Caco-2 (cell line): ENCODE measurements at places on chromosomes 13 and 19. TPM values are rescaled to one million over a fixed set of nuclear protein-coding genes. Genes with fewer than 3 reads are reported as not detected.

The PODNL1 gene
- 0.72 TPM in 1 of 2 replicates, not detected in the other for total RNA-seq

DNA sequence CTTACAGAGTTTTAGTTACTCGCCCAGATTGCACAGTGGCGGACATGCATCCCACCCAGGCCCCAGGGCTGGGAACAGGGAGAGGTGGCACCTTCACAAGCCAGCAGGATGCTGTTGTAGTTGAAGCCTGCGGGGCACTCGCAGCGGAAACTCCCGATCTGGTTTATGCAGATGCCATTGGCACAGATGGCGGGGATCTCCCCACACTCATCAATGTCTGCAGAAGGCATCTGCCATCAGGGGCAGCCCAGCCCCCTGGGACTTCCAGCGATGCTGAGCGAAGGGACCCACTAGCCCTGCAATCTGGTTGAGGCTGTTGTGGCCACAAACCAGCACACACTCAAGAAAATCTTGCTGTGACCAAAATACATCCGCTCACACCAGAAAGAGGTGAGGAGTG is 44.6 kb downstream of the CCL25 start:
- peaks cover 6% of the 10 kb centered on the region for H3K36me3 ChIP-seq
- H3K27ac ChIP-seq, result no peak overlapping the region
- no peak for DNase-seq
- H3K4me3 ChIP-seq, result no peak overlapping the region
- H3K4me1 ChIP-seq, result no peaks in the 10 kb centered on the region
- no peaks in the 10 kb centered on the region for H3K27me3 ChIP-seq

- H3K27me3 ChIP-seq, result no peaks in the 10 kb centered on the region
- no peak overlapping the region for H3K27ac ChIP-seq
- H3K36me3 ChIP-seq, result no peaks in the 10 kb centered on the region
- DNase-seq, result no peak
- no peaks in the 10 kb centered on the region for H3K4me1 ChIP-seq
- no peak overlapping the region for H3K4me3 ChIP-seq
These were observed 112.8 kb downstream of the CRYL1 start for GRCh38 chr13:20412691-20413355.

The CEACAM1 gene
- 7.1 and 9.9 TPM in 2 replicates for total RNA-seq

The DBP gene
- total RNA-seq, result 17.4 and 17.7 TPM in 2 replicates

- no peak overlapping the region for H3K27ac ChIP-seq
- H3K4me1 ChIP-seq, result no peaks in the 10 kb centered on the region
- no peaks in the 10 kb centered on the region for H3K27me3 ChIP-seq
- no peak overlapping the region for H3K4me3 ChIP-seq
These were observed 7.0 kb upstream of the MAMSTR start for GRCh38 chr19:48726556-48726955.

- H3K27me3 ChIP-seq, result no peaks in the 10 kb centered on the region
- no peaks in the 10 kb centered on the region for H3K36me3 ChIP-seq
- H3K27ac ChIP-seq, result no peak overlapping the region
- no peak for DNase-seq
- no peak overlapping the region for H3K4me3 ChIP-seq
- no peaks in the 10 kb centered on the region for H3K4me1 ChIP-seq
These were observed 15.9 kb downstream of the OPA3 start for GRCh38 chr19:45568732-45569131.

DNA sequence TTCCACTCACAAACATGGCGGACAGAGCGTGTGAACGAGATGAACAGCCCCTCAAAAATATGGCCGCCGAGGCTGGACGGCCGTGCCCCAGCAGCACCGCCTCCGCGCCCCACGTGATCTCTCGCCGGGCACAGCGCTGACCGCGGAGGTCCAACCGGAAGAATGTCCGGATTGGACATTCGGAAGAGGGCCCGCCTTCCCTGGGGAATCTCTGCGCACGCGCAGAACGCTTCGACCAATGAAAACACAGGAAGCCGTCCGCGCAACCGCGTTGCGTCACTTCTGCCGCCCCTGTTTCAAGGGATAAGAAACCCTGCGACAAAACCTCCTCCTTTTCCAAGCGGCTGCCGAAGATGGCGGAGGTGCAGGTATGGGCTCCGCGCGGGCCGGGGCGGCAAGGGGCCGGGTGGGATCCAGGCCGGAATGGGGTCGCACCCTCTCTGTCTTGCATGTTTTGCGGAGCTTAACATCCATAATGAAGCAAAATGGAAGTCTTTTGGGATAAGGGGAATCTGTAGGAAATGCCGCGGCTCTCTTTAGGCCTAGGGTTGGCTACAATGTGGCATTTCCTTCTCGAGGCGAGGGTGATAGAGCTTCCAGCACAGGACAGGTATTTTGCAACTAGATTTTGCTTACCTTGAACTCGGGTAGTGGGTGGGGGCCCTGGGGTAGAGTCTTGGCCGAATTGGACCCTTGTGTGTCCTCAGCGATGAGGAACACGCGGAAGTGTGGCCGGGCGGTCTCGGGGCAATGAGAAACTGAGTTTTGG is at the start of gene RPL13A:
TSS of gene RPL13A (plus strand) at position 332 of the 769 bp plus-strand sequence. CDS start at position 354, 22 bp downstream.
- H3K4me1 ChIP-seq, result peaks cover 13% of the 10 kb centered on the region; the same call in 1 of the 2 replicates
- H3K27ac ChIP-seq, result peak within 1 kb of the TSS; percentile 99
- H3K36me3 ChIP-seq, result peaks cover 8% of the 10 kb centered on the region
- H3K4me3 ChIP-seq, result peak within 1 kb of the TSS; percentile 88

The ACP5 gene
- 0.48 TPM in 1 of 2 replicates, not detected in the other for total RNA-seq

GRCh38 chr13:73107481-73107880 is 48.7 kb downstream of the KLF5 start:
- H3K27me3 ChIP-seq, result no peaks in the 10 kb centered on the region
- H3K36me3 ChIP-seq, result no peaks in the 10 kb centered on the region
- no peak overlapping the region for H3K27ac ChIP-seq
- H3K4me1 ChIP-seq, result peaks cover 38% of the 10 kb centered on the region
- no peak overlapping the region for H3K4me3 ChIP-seq
- DNase-seq, result no peak

- H3K27me3 ChIP-seq, result no peaks in the 10 kb centered on the region; the same call in 1 of the 2 replicates
- DNase-seq, result no peak
- H3K4me3 ChIP-seq, result no peak overlapping the region
- H3K27ac ChIP-seq, result no peak overlapping the region
These were observed 44.9 kb upstream of the USPL1 start for GRCh38 chr13:30572859-30573275.

DNA sequence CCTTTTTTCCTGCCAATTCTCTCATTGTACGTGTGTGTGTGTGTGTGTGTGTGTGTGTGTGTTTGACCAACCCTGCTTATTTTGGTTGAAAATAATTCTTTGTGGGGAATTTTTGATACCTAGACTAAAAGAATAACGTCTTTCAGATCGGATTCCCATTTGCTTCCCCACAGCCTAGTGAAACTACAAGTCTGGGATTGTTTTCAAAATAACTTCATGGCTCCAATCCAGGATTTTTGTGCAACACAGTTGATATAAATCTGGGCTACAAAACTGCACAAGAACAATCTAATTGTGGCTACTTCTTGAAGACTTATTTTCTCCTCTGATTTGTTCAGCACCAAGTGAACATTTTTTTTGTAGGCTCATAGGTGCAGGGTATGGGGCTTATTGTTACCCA is 332.8 kb upstream of the MIR17HG start:
- H3K4me3 ChIP-seq, result no peak overlapping the region
- no peak for DNase-seq
- H3K36me3 ChIP-seq, result no peaks in the 10 kb centered on the region
- H3K27me3 ChIP-seq, result no peaks in the 10 kb centered on the region

GRCh38 chr19:2711172-2711874 is 8.8 kb upstream of the GNG7 start:
- H3K4me3 ChIP-seq, result no peak overlapping the region
- no peaks in the 10 kb centered on the region for H3K36me3 ChIP-seq
- H3K4me1 ChIP-seq, result no peaks in the 10 kb centered on the region
- H3K27me3 ChIP-seq, result no peaks in the 10 kb centered on the region

- no peaks in the 10 kb centered on the region for H3K36me3 ChIP-seq
- H3K27me3 ChIP-seq, result no peaks in the 10 kb centered on the region
- no peak for DNase-seq
- H3K4me3 ChIP-seq, result no peak overlapping the region
- no peak overlapping the region for H3K27ac ChIP-seq
These were observed 254.7 kb upstream of the SGCG start for GRCh38 chr13:22925881-22926747.
